GDM1 (cell line): ENCODE measurements at places on chromosomes 16 and 17.

DNA sequence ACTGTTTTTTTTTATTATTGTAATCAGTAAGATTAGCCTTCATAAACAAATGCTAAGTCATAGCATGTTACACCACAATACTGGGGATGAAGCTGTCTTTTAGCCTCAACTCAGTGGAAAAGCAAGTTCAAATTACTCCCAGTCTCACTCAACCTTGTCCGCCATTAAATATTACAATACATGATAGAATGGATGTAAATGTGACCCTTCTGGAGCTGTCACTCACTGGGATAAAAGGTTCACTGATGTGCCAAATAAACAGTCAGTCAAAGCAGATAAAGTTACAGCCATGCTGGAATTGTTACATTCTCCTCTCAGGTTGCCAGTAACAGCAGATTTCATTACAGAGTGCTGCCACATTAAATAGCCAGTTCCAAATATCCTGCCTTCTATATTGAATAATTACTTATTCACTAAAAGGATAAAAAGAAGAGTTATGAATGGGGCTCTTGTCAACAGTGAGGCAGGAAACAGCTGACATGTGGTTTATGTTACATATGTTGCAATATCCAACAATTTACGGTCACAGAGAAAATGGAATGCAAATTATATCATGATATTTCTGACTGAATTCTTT lies 53.4 kb downstream of the BRIP1 start:
- no peak for DNase-seq

GRCh38 chr17:56640116-56640515 lies 46.6 kb downstream of the NOG start:
- DNase-seq: no peak

GRCh38 chr16:75580-76501 lies 2.2 kb upstream of the MPG start:
- peak; percentile 87 for DNase-seq

DNA sequence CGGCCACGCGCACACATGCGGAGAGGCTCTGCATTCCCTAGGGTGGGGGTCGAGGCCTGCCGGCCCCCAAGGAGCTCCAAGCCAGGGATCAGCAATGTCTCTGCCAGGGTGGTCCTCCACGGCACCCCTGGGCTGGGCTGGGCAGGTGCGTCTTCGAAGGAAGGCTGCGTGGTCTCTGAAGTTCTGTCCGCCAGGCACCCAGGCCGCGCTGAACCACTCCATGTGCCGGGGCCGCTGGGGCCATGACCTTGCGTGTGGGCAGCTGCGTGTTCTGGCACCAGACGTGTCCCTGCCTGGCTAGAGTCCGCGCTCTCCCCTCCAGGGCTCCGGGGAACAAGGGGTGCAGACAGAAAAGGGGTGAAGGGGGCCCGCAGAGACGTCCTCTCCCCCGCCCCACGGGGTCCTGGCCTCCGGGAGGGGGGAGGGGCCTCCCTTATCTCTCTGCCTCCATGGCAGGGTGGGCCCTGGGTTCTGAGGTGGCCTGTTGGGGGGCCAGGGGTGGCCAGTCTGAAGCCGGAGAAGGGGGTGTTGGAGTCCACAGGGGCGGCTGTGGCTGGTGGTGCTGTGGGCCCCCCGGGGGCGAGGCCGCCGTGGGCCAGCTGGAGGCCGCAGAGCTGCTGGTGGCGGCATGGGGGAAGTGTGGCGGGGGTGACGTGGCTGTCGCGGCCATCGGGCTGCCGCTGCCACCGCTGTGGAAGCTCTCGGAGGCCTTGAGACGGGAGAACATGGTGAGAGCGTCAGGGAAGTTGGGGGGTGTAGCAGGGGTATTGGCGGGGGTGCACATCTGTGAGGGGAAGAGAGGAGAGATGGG lies 5.3 kb downstream of the UBALD1 start:
- DNase-seq: no peak

GRCh38 chr17:1110541-1110861 lies 69.3 kb downstream of the ABR start:
- DNase-seq: no peak

DNA sequence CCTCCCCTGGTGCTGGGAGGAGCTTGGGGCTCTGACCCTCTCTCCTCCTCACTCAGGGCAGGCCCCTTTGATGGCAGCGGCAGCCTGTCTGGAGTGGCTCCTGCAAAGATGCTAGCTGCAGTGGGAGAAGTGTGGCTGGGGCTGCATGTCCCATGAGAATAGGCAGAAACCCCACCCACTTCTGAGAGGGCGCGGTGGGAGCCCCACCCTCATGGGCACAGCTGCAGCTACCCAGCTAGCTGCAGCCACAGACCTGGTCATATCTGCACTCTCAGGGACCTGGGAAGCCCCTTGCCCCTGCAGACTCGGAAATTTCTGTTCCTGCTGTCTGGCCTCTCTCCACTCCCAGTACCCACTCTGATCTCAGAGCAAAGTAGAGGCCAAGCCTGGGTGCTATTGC lies 72.2 kb upstream of the BRD7 start:
- DNase-seq: no peak

DNA sequence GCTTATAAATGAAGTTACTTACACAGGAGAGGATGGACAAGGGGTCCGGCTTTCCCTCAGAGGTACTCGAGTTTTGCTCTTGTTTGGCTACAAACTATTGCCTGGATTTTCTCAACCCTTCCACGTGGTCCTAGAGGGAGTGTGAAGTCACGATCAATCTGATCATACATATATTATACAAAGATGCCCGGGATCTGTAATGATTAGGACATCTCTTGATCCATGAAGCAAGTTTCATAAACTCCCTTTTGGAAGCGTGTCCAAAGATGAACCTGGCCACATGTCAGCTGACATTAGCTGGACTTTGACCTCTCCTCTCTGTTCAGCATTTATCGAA lies 2.3 kb upstream of the CDH11 start:
- DNase-seq: no peak

DNA sequence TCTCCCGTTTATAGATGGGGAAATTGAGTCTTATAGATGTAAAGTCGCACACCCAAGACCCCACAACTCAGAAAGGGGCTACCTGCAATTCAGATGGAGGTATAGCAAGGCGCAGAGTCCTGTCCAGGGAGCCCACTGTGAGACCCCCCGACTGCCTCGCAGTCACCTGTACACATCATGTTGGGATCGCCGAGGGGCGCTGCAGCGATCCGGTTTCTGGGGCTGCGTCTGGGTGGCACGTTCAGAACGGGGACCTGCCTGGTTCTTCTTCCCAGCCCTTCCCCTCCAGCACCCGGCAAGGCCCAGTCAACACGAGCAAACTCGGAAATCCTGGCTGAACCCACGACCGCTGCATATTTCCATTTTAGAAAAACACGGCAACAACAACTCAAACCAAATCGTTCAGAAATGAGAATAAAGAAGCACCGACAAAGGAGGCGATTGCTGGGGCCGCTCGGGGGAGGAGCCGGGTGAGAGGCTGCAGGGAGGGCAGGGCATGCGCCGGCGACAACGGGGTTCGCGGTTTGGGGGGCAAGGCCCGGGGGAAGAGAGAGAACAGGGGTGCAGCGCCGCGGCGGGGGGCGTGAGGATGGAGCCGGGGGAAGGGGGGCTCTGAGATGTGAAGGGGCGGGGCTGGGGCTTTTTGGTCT lies 643 bp downstream of the HSDL1 start:
- DNase-seq: no peak
